ENCODE measurements at places on chromosomes 4 and X.

DNA sequence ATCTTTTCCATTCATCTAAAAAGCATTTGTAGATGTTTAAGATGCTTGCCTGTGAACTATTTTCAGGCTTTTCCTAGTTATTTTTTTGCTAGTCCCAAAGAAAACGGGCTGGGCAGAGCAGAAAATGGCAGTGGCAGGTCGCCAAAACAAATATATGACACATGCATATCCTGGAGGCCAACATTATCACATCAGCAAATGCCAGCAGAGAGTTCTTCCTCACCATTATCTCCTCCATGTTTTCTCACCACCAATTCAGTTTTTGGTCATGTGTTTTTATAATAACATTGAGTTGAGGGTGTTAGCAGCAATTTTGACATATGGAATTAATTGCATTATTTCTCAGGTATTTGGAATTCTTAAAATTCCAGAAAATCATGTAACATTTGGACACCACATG is 97.9 kb upstream of the EOLA2 start:
- peak; percentile 75 for DNase-seq

- no peak for DNase-seq
Measured at GRCh38 chr4:45638641-45639040, 485.2 kb downstream of the GABRG1 start.

DNA sequence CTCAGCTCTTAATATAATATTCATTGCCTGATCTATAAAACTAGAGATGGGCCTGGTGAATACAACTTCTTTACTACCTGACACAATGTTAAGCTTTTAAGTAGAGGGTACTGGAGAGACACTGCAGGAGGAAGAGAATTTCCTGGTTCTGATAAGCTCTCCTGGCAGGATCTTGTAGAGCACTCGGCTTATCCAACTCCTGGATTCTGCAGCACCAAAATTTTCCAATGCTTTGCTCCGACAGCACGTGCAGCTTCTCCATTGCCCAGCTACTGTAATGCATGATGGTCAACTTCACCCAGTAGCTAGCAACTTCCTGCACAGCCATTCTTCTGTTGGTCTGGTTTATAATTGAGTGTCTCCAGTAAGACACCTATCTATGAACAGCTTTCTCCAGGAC is 686.2 kb upstream of the BOD1L1 start:
- DNase-seq: no peak

GRCh38 chr4:151992332-151993154 is 231.7 kb upstream of the GATB start:
- DNase-seq: no peak

GRCh38 chr4:150005537-150005936 is 72.7 kb upstream of the DCLK2 start:
- DNase-seq: peak; percentile 44

Data from fibroblast of upper back skin (primary cell).